ENCODE measurements at places on chromosomes 13 and 19. TPM values are rescaled to one million over a fixed set of nuclear protein-coding genes. Genes with fewer than 3 reads are reported as not detected.

Gene NKG7
- not detected for total RNA-seq

Gene PALM
- 17.2 TPM for total RNA-seq

Gene GGN
- 0.44 TPM for total RNA-seq

Gene MBD3L1
- total RNA-seq, result not detected

Gene ZSCAN22
- 1.7 TPM for total RNA-seq

Gene TEX29
- total RNA-seq, result not detected

Gene ZNF221
- 1.1 TPM for total RNA-seq

Gene TRPC4
- total RNA-seq, result not detected

Gene ZNF850
- total RNA-seq, result 0.33 TPM

Gene DAND5
- not detected for total RNA-seq

Gene HIF3A
- total RNA-seq, result not detected

Gene NLRP8
- total RNA-seq, result not detected

Gene BRCA2
- total RNA-seq, result 3.7 TPM

Gene OR4F17
- not detected for total RNA-seq

Gene URAD
- total RNA-seq, result not detected

Gene OR7C1
- not detected for total RNA-seq

Gene TMC4
- total RNA-seq, result 1.6 TPM

Gene LGALS14
- not detected for total RNA-seq
